Endothelial cell of umbilical vein (primary cell): ENCODE measurements at places on chromosomes 5 and 9. TPM values are rescaled to one million over a fixed set of nuclear protein-coding genes. Genes with fewer than 3 reads are reported as not detected.

- H3K27ac ChIP-seq, result no peak overlapping the region
- no peaks in the 10 kb centered on the region for H3K4me1 ChIP-seq
- H3K27me3 ChIP-seq, result no peaks in the 10 kb centered on the region
- no peak for DNase-seq
- peaks cover 13% of the 10 kb centered on the region for H3K36me3 ChIP-seq
- no peak overlapping the region for H3K4me3 ChIP-seq
These were observed 10.3 kb downstream of the IPPK start for GRCh38 chr9:92659601-92660000.

DNA sequence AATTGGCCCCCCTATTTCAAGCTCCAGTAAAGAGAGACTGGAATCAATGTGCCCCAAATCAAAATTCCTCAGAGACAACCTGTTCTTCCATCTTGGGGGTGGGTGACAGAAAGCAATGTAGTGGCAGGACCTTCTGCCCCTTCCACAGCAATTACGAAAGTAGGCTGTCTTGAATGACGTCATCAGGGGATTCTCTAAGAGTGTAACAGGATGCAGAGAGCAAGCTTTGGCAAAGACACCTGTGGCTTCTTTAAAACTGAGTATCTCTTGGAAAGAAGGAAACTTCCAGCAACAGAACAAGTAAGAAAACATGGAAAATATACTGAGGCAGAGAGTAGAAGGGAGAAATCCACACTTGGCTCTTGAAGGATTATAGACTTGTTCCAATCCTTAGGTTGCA, 247.6 kb upstream of the PDE4D start:
- no peaks in the 10 kb centered on the region for H3K27me3 ChIP-seq
- no peaks in the 10 kb centered on the region for H3K4me1 ChIP-seq
- no peak overlapping the region for H3K27ac ChIP-seq
- H3K4me3 ChIP-seq, result no peak overlapping the region
- no peak for DNase-seq
- H3K36me3 ChIP-seq, result no peaks in the 10 kb centered on the region

DNA sequence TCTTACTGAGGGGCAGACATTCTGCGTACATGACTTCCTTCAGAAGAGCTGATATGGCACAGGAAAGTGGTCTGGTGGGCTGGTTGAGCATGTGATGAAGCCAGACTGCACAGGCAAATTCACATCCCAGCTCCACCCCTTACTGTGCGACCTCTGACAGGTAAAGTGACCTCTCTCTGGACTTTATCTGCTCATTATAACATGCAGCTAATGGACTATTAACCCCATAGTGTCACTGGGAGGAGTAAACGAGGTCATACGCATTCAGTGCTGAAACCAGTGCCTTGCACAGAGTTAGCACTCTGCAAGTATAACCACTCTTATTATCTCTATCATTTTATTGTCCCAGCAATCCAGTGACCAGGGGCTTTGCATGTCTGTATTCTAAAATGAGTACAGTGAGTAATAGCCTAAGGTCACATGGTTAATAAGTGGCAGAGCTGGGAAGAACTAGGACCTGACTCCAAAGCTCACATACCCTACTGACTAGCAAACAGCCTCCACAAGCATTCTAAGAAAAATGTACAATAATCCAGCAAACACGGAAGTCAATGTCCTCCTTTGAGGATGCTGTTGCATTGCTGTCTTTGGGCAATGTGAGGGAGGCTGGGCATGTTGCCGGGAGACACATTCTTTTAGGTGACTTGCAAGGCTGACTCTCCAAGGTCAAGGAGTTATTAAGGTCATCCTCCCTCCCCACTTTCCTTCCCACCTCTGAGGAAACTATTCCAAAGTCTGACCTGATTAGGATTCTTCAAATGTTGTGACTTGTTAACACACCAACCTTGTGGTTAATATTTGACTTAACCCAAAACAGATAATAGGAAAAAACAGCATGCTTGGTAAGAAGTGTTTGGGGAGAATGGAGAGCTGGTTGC, 19.0 kb downstream of the GLRX start:
- no peak overlapping the region for H3K27ac ChIP-seq
- no peaks in the 10 kb centered on the region for H3K27me3 ChIP-seq

DNA sequence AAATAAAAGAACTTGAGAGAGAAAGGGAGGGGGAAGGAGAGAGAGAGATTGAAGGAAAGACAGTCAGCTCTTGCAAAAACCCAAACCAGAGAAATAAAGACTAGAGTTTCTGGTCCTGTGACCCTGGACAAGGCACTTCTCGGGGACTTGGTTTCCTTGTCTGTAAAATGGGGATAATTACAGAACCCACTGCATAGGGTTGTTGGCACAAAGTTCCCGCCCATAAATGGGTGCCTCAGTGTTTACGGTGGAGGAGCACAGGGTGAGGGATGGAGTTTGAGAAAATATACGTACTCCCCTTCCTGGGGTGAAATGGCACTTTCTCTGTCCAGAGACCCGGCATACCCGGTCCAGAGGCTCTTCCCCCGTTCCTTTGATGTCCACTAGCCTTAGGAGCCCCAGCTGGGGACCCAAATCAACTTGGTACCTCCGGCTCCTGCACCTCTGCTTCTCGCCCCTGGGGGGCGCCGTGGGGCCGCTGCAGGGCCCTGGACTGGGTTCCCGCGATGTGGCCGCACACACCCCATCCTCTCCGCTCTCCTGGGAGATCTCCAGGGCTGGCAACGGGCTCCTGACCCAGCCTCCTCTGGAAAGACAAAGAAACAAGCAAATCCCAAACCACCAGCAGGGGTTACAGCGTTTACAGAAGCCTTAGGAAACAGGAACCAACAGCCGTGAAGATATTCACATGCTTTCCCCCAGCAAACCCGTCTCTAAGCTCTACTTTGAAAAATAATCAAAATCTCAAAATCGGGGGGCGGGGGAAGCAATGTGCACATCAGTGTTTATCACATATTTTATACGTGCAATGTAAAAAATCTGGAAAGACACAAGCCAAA, 26.3 kb downstream of the PTGES start:
- H3K27me3 ChIP-seq, result no peaks in the 10 kb centered on the region
- no peaks in the 10 kb centered on the region for H3K36me3 ChIP-seq
- no peaks in the 10 kb centered on the region for H3K4me1 ChIP-seq
- no peak overlapping the region for H3K27ac ChIP-seq

DNA sequence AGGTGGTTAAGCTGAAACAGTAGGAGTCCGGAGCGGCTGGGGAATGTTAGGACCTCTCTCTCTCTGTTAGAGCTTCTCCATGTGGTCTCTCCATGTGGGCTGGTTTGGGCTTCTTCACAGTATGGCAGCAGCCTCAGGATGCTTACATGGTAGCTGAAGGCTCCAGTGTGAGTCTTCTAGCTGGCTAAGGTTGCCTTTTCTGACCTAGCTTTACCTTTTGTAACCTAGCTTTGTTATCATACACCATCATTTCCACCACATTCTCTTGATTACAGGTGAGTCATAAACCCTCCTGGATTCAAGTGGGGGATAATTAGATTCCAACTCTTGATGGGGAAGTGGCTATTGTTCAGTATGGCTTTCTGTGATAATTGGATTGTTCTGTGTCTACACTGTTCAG, 98.5 kb downstream of the MTREX start:
- H3K27me3 ChIP-seq, result no peaks in the 10 kb centered on the region
- H3K27ac ChIP-seq, result no peak overlapping the region
- no peaks in the 10 kb centered on the region for H3K4me1 ChIP-seq

DNA sequence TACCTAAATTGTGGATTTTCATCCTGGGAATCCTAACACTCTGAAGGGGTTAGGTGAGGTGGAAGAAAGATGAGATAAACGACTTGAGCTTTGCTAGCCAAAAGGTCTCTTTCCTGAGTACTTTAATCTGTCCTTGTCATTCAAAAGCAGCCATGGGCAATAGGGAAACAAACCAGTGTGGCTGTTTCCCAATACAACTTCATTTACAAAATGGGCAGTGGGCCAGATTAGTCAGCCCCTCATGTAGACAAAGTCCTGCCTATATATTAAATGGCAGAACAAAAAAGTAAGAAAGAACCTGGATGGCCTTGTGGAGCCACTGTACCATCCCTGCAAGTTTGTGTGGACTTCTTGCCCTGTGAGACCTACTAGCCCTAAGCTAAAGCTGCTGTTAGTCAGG, 51.0 kb upstream of the NFIL3 start:
- DNase-seq, result no peak
- no peaks in the 10 kb centered on the region for H3K27me3 ChIP-seq
- H3K36me3 ChIP-seq, result no peaks in the 10 kb centered on the region
- no peak overlapping the region for H3K4me3 ChIP-seq

- H3K36me3 ChIP-seq, result no peaks in the 10 kb centered on the region
- no peak overlapping the region for H3K4me3 ChIP-seq
- H3K27ac ChIP-seq, result no peak overlapping the region
- no peaks in the 10 kb centered on the region for H3K4me1 ChIP-seq
- no peaks in the 10 kb centered on the region for H3K27me3 ChIP-seq
These were observed 44.6 kb upstream of the ELL2 start for GRCh38 chr5:96006291-96006690.

DNA sequence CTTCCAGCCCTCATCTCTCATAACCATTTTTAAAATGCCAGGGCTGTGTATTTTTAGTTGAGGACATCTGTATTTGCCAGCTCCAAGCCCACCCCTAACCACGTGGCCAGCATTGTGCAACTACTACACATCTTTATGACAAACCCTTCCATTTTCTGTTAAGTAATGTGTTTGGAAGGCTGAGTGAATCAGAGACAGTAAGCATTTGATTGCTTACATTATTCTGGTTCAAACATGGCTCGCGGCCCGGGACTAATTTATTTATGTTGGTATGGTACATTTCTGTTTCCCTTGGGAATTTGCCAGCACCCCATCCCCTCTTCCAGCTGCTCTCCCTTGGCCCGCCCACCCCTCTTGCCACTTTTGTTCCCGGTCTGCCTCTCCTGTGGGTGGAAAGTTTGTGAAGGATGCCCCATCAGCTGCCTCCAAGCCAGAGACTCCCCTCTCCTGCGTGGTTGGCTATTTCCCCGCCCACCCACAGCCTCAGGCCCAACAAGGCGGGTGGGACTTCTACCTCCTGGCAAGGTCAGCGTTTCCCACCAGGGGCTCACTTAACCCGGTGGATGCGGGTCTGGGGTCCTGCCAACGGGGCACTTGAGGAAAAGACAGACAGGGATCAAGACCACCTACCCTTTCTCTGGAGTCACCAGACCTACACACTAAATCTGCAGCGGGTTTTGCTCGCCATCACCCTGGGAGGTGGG, 162.2 kb downstream of the HSD17B3 start:
- peaks cover 5% of the 10 kb centered on the region for H3K4me1 ChIP-seq
- no peak overlapping the region for H3K27ac ChIP-seq
- DNase-seq, result peak; percentile 31

DNA sequence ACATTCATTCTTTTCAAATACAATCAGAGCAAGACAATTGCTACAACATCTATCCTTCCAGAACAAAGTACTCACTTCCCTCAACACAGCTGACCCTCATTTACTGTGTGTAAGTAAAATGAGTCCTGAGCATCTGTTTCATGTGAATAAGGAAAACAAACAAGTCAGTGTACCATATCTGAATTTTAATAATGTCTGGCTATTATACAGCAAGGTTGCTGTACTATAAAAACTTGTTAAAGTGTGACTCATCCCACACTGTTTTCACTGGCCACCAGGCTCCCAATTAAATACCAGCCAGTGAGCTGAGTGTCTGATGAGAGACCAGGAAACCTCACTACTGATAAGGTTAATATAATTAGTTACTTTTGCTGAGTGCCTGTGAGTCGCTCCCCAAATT, 339.8 kb downstream of the AGTPBP1 start:
- peak; percentile 49 for DNase-seq
- no peaks in the 10 kb centered on the region for H3K36me3 ChIP-seq
- no peak overlapping the region for H3K27ac ChIP-seq
- H3K4me1 ChIP-seq, result peaks cover 16% of the 10 kb centered on the region
- H3K27me3 ChIP-seq, result no peaks in the 10 kb centered on the region

DNA sequence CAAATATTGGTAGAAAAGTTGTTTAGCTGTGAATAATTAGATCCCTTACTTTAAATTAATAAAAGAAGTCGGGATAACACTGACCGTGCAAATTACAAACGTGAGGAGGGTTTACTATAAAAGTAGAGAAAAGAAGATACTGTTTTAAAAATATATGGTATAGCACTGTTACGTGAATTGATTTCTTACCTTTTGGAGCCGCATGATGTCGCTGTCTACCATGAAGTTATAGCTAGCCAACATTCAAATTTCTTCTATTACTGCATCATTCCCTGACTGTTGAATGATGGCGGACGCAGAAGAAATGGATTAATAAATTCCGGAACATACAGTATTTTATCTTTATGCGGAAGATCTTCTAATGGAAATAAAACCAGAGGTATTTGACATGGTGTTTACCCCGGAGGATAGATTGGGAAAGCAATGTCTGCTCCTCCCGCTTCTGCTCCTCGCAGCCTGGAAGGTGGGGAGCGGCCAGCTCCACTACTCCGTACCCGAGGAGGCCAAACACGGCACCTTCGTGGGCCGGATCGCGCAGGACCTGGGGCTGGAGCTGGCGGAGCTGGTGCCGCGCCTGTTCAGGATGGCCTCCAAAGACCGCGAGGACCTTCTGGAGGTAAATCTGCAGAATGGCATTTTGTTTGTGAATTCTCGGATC, at the start of gene PCDHA6:
Gene PCDHA6, plus strand, starts transcription at position 257 of the 658 bp plus-strand sequence. Its CDS starts 132 bp downstream, at position 389.
- no peaks in the 10 kb centered on the region for H3K36me3 ChIP-seq
- H3K27ac ChIP-seq, result no peak within 1 kb of the TSS
- H3K4me1 ChIP-seq, result no peaks in the 10 kb centered on the region
- no peaks in the 10 kb centered on the region for H3K27me3 ChIP-seq

DNA sequence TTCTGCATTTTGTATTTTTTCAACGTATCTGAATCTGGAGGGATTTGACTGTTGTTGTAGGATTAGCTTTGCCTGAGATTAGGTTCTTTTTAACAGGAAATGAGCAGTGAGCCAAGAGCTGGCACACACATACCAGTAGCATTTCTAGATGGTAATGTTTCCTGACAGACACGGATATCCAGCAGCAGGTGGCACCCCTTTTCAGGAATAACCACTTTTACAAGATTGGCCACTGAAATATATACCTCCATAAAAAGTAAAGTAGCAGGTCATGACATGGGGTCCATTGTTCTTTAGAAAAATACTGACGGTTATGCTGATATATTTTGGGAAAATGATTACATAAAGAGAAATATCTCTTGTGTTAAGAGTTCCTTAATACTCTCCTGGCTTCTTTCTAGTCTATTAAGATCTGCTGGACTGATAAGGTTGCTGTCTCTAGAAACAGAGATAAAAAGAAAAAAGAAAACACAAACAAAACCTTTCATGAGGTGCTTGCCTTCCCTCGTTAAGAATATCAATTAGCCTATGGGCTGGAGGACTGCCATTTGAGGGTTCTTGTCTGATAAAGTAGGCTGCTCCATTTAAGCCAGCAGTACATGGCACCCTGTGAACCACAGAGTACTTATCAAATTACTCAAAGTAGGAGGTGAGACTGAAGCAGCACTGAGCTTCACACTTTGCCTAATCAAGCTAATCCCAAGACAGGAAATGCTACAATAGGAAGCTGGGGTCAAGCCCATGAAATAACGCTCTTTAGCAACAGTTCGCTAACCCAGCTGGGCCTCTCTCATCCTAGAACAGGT, 101.6 kb upstream of the PCA3 start:
- H3K36me3 ChIP-seq, result no peaks in the 10 kb centered on the region
- no peaks in the 10 kb centered on the region for H3K27me3 ChIP-seq

- H3K36me3 ChIP-seq, result no peaks in the 10 kb centered on the region
- peaks cover 6% of the 10 kb centered on the region for H3K4me1 ChIP-seq
- no peaks in the 10 kb centered on the region for H3K27me3 ChIP-seq
- H3K4me3 ChIP-seq, result no peak overlapping the region
These were observed 98.2 kb downstream of the PCSK5 start for GRCh38 chr9:75988663-75989062.

Gene TSSK1B
- total RNA-seq, result 0.12 TPM in 1 of 2 replicates, not detected in the other

Gene SLC6A19
- total RNA-seq, result not detected in 2 replicates

Gene PCDHAC2
- 0.90 and 1.00 TPM in 2 replicates for total RNA-seq

Gene NUTM2G
- not detected in 2 replicates for total RNA-seq

Gene PCDHGA3
- 1.1 and 1.2 TPM in 2 replicates for total RNA-seq

Gene UAP1L1
- 38.1 and 41.7 TPM in 2 replicates for total RNA-seq

Gene ZNF462
- total RNA-seq, result 24.7 and 27.0 TPM in 2 replicates

Gene HAVCR2
- 0.42 TPM in 1 of 2 replicates, not detected in the other for total RNA-seq
